Fibroblast of the aortic adventitia (primary cell): ENCODE measurements at places on chromosomes 4 and X. TPM values are rescaled to one million over a fixed set of nuclear protein-coding genes. Genes with fewer than 3 reads are reported as not detected.

DNA sequence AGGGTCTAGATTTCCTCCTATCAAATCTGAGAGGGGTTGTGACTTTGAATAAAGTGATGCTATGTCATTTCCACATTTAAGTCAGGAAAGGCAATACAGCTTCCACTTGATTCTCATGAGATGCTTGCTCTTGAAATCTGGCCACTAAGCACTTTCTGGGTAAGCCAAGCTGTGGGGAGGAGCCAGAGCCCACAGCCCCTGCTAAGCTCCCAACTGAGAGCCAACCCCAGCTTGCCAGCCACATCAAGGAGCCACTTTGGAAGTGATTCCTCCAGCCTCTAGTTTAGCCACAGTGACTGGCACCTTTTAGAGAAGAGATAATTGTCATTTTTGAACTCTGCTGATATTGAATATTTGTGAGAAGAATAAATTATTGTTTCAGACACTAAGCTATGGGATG lies 1441.5 kb upstream of the IGFBP7 start:
- DNase-seq: no peak

The PDE6B gene
- not detected in 2 replicates for total RNA-seq

- DNase-seq: peak; percentile 15
These were observed 3.7 kb upstream of the MAEA start for GRCh38 chr4:1285790-1286553.

DNA sequence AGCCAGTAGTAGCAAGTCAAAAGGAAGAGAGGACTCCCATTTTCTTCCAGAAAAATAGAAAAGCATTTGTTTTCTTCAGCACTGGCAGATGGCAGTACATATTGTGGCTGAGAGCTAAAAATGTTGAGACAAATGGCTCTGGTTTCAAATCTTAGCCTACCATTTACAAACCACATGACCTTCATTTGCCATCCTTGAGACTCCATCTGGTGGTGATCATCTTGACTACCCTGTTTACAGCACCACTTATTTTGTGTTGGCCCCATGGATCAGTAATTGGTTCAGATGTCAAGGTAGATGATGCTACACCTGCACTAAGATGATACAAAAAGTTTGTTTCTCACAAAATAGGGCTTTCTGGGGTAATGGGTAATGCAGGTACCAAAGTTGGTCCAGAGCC lies 951.8 kb upstream of the IGFBP7 start:
- no peak for DNase-seq

- peak; percentile 68 for DNase-seq
These were observed 222.4 kb downstream of the CRLF2 start for GRCh38 chrX:989959-990510.

DNA sequence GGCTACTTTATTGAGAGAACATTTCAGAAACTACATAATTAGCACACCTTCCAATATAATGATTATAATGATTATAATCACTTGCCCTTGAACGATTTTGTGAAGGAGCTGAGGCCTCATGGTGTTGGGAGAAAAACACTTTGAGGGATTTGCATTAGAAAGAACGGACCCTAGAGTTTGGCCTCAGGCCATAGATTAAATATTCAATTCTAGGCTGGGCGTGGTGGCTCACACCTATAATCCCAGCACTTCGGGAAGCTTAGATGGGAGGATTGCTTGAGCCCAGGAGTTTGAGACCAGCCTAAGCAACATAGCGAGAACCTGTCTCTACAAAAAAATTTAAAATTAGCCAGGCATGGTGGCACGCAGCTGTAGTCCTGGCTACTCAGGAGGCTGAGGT lies 12.9 kb upstream of the PRKG2 start:
- DNase-seq: no peak

DNA sequence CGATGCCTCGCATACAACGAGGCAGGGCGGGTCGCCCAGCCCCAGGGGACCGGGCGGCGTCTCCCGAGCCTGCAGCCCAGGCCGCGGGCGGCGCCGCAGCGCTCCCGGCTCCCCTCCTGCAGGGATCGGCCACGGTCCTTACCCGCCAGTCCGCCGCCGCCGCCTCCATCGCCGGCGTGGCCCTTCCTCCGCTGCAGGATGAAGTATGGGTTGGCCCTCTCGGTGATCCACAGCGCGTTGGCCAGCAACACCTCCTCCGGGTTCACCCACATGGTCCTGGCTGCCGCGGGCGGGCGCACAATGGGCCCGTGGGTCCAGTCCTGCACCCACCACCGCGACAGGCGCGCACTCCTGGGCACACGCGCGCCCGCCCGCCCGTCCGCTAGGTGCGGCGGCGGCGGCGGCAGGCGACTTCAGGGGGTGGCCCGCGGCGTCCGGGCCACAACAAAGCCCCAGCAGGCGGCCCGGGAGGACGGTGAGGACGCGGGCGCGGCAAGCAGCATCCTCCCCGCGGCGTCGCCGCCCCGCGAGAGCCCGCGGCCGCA lies 339 bp downstream of the TBC1D9 start:
- DNase-seq: peak; percentile 37

The EXOC1L gene
- total RNA-seq: not detected in 2 replicates

The MFAP3L gene
- 0.82 and 3.3 TPM in 2 replicates for total RNA-seq

DNA sequence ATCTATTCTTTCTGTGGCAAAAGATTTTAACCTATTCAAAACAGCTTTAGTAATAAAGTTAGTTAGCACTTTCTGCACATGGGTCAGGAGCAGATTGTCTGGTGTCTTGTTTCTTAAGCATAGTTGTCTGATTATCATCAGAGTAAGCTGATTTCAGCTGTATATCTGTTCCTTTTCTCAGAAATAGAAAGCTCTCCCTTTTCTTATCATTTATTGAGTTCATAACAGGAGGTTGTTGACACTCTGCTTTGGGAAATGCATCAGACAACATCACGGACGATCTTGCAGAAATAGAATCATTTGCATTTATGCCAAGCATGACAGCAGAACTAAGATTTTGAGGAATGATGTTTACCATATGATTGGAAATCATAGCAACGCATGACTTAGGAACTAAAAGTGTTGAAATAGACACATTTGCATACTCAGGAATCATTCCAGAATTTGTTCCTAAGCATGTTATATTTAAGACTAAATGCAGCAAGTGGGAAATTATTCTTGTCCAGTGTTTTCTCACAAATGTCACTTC lies 66.7 kb downstream of the RBMX2 start:
- no peak for DNase-seq

DNA sequence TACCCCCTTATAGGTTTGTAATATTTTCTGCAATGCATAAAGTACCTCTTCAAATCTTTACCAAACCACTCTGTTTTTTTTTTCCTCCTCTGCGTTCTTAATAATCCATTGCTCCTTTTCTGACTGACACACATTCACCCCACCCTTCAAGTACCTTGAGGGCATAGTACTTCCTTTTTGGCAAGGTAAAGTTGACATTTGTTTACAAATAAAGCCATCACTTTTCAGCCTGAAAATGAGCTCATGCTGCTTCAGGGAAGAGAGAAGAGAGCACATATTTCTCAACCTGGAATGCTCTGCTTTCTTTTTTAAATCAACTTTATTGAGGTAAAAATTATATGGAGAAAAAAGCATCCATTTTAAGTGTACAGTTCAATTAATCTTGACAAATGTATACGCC lies 113.9 kb downstream of the AGTR2 start:
- no peak for DNase-seq
